ENCODE measurements at places on chromosomes 1 and 21.

GRCh38 chr1:55346586-55346985, 131.4 kb upstream of the USP24 start:
- DNase-seq, result no peak

- DNase-seq, result no peak
Measured at GRCh38 chr1:234618737-234619049, 8.7 kb upstream of the IRF2BP2 start.

GRCh38 chr1:37947364-37947763, 511 bp upstream of the INPP5B start:
- DNase-seq, result no peak

DNA sequence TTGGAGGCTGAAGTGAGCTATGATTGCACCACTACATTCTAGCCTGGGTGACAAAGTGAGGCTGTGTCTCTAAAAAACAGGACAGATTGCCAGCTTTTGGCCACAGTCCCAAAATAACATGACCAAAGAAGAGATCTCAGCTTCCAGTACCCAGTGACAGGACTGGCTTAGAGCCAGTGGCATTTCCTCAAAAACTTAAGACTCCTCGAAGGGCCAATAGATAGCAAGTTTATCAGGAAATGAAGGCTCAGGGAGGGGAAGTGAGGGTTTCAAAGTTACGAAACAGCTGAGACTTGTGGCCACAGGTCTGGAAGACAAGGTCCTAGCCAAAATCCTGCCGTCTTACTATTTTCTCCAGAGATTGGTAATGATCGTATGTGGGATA, 6.3 kb upstream of the TMEM39B start:
- DNase-seq, result peak; percentile 97

- DNase-seq, result no peak
Measured at GRCh38 chr21:24716281-24716918, 890.9 kb downstream of the MRPL39 start.

DNA sequence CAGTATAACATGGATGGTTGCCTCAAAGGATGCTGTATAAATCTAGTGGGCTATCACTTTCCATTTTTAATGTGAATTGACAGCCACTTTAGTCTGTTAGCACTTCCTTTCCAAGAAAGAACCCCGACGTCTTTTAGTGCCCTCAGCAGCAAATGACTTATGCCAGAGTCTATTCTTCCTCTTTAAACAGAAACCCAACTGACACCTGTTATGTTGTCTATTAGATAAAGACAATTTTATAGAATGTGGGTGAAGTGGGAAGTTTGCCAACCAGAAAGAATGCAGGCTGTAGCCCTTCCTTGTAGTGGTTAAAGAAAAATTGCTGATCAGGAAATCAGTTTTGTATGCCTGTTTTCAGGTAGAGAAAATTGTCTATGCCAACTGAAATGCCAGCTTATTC, 344.9 kb downstream of the ZNF326 start:
- DNase-seq, result no peak

GRCh38 chr1:27506703-27507102, 16.7 kb upstream of the WASF2 start:
- no peak for DNase-seq

GRCh38 chr1:1055841-1056736, 18.0 kb downstream of the RNF223 start:
- DNase-seq, result no peak

DNA sequence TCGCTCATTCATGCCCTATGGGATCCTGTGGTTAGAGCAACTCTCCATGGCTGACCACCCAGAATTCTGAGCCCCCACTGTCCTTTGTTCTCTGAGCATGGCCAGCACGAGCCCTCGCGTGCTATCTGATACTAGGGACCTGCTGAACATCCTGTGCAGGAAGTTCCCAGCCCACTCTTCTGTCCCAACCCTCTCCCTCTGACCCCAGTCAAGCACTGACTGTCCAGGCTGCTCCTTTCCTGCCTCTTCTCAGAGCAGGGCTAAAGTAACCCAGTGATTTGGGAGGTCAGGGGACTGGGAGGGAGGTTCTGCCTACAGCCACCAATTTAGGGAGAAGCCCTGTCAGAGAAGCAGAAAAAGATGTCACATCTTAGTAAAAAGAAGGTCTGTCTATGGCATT, 21.2 kb downstream of the CYP4B1 start:
- no peak for DNase-seq

DNA sequence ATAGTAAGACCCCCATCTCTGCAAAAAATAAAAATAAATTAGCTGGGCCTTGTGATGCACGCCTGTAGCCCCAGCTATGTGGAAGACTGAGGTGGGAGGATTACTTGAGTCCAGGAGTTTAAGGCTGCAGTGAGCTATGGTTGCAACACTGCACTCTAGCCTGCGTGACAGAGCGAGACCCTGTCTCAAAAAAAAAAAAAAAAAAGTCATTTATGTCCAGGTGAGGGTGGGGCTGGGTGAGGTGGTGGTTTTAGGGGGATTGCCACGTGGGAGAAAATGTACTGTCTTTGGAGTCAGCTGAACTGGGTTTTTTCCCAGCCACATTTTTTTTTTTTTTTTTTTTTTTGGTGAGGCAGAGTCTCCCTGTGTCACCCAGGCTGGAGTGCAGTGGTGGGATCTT, 6.7 kb downstream of the PIK3CD start:
- DNase-seq, result no peak

- DNase-seq, result no peak
Measured at GRCh38 chr1:34710812-34711211, 44.0 kb upstream of the GJB5 start.

DNA sequence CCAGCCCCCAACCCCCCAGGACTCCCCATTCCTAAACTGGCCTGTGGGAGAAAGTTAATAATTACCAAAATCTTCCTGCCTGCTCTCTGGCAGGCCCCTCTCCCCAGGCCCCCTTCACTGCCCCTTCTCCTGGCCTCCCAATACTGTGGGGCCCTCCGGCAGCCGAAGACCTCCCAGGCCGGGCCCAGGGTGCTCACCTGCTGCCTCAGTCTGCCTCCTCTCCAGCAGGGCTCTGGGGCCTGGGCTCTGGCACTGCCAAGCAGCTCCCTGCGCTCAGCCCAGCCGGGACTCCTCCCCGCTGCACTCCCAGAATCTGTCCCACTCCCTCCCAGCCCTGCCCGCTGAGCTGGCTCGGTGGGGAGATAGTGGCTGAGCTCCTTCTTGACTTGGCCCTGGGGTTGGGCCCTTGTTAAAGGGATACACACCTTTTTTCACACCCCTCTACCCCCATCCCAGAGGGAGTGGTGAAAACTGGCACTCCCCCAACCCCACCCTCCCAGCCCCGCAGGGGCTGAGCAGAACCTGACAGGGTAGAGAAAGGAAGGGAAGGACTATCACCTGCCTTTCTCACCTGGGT, at the start of gene S100A16:
TSS of gene S100A16 (minus strand) at position 383 of the 577 bp plus-strand sequence. CDS start 4,986 bp downstream, outside the sequence.
- DNase-seq, result no peak

DNA sequence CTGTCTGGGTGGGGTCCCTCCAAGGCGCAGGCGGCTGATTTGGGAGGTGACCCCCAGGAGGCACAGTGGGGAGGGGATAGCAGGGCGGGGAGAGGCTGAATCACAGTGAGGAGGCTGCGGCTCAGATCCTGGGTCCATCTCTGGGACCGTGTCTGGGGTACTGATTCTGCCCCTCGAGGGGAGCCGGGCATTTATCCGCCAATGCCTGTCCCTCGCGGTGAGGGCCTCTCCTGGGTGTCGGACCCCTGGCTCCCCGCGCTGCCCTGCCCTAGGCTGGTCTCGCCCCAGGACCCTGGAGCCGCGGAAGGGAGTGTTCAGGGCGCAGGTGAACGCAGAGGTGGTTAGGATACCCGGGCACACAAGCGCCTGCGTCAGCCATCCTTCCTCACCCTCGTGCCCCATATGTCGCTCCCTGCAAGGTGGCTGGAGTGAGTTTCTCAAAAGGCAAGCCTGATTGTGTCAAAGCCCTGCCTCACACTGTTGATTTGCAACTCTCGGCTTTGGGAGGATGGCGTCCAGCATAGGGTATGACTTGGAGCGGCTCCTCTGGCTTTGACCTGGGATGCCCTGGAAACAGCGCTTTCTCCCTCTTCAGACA, 530.9 kb downstream of the PTPRU start:
- DNase-seq, result no peak

GRCh38 chr1:115925467-115925866, 50.8 kb upstream of the SLC22A15 start:
- no peak for DNase-seq

DNA sequence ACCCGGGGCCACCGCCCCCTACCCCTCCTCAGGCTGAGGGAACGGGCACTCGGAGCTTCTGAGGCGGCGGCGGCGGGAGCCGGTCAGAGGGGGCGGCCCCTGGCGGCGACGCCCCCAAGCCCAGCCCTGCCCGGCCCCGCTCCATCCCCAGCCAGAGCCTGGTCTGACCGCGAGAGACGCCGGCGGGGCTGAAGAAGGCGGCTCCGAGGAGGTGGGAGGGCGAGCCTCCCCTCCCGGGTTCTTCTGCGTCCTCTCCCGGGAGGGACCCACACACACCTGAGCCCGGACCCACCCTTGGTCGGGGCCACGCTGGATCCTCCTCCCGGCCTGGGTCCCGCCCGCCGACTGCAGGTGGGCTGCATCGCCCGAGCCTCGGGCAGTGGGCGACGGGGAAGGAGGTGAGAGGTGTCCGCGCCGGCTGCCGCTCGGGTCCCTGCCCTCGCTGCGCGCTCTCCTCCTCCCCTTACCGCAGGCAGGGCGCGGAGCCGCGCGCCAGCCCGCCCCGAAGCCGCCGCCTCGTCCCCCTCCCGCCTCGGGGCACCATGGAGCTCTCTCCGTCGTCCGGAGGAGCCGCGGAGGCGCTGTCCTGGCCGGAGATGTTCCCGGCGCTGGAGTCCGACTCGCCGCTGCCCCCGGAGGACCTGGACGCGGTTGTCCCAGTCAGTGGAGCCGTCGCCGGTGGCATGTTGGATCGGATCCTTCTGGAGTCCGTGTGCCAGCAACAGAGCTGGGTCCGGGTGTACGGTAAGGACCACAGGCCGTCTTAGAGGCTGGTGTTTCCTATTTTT, at the start of gene RASAL2:
TSS of gene RASAL2 (plus strand) at position 154 of the 788 bp plus-strand sequence. CDS start at position 543, 389 bp downstream.
- no peak for DNase-seq

- no peak for DNase-seq
Measured at GRCh38 chr1:90731382-90732050, 14.4 kb upstream of the BARHL2 start.

GRCh38 chr1:205989786-205990185, 13.4 kb downstream of the RAB7B start:
- DNase-seq, result no peak

DNA sequence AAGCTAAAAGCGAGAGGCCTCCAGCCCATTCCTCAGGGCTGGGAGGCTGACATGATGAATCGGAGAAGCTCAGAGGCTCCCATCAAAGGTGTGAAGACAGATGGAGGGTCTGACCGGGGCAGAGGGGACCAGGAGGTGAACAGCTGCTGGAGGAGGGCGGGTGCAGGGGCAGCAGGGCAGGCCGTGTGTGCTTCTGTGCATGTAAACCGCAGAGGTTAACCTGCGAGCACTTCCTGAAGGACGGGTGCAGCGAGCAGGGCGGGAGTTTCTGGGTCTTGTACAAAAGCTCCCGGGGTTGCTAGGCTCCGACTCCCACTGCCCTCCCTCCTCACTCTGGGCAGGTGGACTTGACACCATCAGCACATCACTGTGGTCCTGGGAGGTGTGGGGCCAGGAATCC, 75.2 kb downstream of the PAX7 start:
- DNase-seq, result no peak

- DNase-seq, result no peak
Measured at GRCh38 chr1:53556657-53557227, 97.5 kb downstream of the DMRTB1 start.

GRCh38 chr1:177190308-177190970, 19.7 kb downstream of the BRINP2 start:
- DNase-seq, result no peak

- DNase-seq, result no peak
Measured at GRCh38 chr1:186882372-186883134, 53.8 kb downstream of the PLA2G4A start.

DNA sequence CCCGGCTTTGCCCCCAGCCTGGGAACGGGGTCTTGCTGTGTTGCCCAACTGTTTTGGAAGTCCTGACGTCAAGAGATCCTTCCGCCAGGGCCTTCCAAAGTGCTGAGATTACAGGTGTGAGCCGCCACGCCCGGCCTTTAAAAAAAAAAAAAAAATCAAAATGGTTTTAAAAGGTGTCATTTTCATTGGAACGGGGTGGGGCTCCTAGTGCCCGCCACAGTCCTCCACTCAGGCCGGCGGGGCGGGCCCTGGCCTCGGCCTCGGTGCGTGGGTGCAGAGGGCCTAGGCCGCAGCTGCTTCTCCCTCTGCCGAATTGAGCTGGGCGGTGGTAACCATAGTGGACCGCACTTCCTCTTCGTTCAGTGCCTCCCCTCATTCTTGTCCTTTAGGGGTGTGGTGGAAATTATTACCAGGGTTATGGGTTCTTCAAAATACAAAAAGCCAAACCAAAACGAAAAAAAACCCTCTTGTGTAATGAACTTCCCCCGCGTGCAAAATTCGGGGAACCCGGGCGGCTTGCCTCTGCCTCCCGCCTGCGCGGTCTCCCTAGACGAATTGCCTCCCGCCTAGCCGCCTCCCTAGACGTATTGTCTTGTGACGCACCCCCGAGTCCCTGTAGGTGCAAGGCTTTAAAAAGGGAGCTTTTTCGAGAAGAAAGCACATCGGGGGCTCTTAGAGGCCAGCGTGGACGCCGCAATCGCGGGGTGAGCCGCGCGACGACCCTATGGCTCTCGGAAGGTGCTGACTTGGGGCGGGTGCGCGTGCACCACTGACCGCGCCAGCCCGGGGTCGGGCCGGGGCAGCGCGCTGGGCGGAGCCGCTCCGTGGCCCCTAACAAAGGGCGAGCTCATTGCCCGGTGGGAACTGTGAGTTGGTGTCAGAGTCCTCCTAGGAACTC, 10.5 kb upstream of the SPEN start:
- no peak for DNase-seq

GRCh38 chr1:39177706-39178105, 26.8 kb upstream of the MACF1 start:
- no peak for DNase-seq

DNA sequence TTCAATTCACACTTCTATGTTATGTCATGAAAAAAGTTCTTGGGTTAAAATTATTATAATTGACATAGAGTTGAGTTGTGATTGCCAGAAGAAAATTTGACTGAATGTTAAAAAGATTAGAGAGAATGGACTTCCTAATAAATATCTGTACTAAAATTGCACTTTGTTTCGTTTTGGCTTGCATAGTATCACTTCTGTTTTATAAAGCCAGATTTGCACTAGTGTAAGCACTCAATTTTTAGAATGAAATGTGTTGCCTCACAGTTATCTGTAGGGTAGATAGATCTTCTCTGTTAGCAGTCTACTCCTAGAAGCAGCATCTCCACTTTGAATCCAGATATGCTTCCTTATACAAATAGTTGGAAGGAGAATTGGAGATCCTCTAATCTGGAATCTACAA, 95.2 kb upstream of the MPC2 start:
- DNase-seq, result no peak

- no peak for DNase-seq
Measured at GRCh38 chr1:157682710-157683437, 17.7 kb downstream of the FCRL3 start.

GRCh38 chr1:116907351-116907750, 2.4 kb upstream of the PTGFRN start:
- no peak for DNase-seq

GRCh38 chr21:39022466-39022862, 160.8 kb downstream of the PSMG1 start:
- DNase-seq, result no peak

GRCh38 chr1:200970771-200971427, 52.6 kb downstream of the KIF21B start:
- DNase-seq, result no peak

All from SIG-M5 (cell line).